ENCODE measurements at places on chromosomes 2 and 18.

DNA sequence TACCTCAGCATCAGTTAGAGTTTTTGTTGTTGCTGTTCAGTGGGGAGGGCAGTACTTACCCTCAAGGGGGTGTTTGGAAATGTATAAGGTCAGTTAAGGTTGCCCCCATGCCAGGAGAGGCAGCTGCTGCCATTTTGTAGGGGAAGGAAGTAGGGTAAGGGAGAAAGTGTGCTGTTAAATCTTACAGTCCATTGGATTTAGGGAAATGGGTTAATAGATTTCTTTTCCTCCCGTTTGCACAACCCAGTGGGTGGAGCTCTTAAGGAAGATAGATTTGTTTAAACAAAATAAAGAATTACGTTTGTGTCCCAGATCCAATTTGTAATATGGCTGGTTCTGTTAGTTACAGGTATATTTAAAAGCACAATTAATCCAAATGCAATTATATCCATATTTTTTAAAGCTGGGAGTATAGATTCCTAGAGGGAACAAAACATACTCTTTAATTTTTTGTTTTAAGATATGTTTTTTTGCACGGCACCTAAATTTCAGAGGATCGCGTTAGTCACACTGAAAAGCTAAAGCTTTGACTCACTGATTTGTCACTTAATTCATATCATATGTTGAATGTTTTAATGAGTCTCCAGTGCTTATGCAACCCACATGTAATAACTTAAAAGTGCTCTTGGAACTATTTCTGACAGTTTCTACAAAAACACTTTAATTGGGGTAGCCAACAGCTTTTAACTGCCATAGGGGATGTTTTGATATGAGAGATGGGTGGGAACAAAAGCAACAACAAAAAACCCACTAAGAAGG, 9.0 kb upstream of the CWC22 start:
- DNase-seq: peak; percentile 96

- DNase-seq: peak; percentile 22
Measured at GRCh38 chr2:157761520-157761919, 114.6 kb downstream of the ACVR1 start.

- DNase-seq: peak; percentile 23
Measured at GRCh38 chr18:70659036-70659925, 370.4 kb downstream of the SOCS6 start.

DNA sequence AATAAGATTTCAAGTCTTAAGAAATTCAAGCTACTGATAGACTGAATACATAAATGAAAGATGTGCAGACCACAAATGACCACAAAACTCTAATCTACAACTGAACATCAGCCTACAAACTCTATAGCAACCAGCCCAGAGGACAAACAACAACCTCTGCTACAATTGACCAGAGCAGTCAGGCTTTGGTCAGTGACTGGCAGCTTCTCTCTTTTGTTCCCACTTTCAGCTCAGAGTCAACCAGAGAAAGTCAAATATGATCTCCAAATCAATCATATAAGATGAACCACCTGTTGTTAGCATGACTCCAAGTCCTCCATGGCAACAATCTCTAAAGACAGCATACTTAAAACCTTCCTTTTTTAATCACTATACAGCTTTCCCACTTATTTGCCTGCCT, 996.2 kb downstream of the SUCLG1 start:
- no peak for DNase-seq

- DNase-seq: no peak
Measured at GRCh38 chr2:120406566-120406965, 60.6 kb downstream of the INHBB start.

DNA sequence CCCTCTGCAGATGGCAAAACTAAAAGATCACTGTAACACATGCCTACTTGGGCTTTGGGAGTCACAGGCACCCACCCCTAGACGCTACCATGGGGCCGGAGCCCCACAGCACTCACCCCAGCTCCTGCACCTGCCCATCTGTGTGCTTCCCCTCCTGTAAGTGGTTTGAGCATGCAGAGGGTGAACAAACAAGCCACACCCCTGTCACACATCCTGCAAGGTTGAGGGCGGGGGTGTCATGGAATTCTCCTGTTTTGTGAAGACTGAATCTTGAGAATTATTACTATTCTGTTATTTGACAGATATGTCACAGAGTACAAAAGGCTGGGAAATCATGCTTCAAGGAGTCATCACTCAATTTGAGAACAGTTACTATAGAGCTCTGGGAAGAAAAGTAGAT, 60.9 kb downstream of the RFTN2 start:
- DNase-seq: no peak

DNA sequence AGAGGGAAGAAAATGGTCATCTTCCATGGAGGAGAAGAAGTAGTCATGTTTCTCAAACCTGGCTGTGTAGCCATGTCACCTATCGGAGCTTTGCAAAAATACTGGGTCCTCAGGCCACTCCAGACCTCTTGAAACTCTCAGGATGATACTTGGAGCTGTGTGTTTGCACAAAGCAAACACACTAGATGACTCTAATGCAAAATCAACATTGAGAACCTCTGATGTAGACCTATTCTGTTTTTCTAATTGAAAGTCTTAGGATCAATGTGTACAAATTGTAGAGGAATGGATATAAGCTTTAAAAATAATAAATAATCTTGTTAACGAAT, 444.3 kb downstream of the RND3 start:
- DNase-seq: no peak

- no peak for DNase-seq
Measured at GRCh38 chr2:38835990-38836389, 39.7 kb downstream of the DHX57 start.

GRCh38 chr2:96130483-96130882, 7.8 kb downstream of the ASTL start:
- DNase-seq: no peak

- DNase-seq: no peak
Measured at GRCh38 chr2:226837787-226838603, 2.1 kb downstream of the RHBDD1 start.

DNA sequence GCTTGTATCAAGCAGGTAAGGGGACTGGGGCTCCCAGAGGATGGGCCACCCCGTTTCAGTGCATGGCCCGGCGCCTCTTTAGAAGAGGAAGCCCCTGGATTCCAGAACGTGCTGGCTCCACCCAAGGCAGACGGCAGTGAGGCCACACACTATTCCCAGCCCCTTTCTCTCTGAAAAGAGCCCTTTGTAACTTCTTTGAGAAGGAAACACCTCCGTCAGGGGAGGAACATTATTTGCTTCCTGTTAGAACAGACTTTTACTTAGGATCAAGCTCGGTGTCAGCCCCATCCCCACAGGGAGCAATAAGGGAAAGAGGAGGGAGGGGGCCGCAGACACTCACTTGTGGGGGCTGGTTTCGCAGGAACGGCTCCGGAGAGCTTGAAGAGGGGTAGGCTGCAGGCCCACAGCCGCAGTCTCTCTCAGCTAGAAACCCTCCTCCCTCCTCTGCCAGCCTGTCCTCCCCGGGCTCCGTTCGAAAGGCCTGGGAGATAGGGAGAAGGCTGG, 49.6 kb upstream of the RMDN2 start:
- DNase-seq: no peak

DNA sequence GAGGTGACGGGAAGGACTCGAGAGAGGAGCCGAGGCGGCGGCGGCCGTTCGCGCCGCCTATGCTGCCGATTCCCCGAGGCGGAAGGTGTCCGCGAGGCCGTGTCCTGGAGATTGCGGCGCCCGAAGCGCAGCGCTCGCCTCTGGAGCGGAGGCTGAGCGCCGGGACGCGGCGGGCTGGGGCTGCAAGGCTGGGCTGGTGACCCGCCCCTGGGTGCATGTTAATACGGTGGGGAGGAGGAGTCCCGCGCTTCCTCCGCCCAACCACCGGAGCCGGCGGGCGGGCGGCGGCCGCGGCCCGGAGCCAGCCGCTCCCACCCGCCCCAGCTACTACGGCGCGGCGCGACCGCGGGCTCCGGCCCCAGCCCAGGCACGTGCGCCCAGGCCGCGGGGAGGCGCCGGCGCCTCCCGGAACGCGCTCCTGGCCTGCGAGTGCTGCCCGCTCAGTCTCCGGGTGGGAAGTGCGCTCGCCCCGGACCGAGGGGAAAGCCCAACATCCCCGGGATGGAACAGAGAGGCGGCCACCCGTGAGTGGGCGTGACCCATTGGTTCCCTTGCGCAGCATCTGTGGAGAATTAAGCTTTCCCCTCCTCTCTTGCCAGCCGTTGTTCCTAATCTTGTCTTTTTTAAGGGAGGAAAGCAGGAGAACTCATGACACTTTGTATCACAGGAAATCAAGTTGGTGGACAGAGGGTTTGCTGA, at the start of gene DLGAP1:
Gene DLGAP1 (minus strand): TSS at position 195 of the 699 bp plus-strand sequence.
- DNase-seq: peak; percentile 2

GRCh38 chr2:42098571-42099437, 51.0 kb downstream of the PKDCC start:
- DNase-seq: no peak

GRCh38 chr2:133986081-133986837, 267.6 kb upstream of the MGAT5 start:
- peak; percentile 60 for DNase-seq

- DNase-seq: no peak
Measured at GRCh38 chr2:115364093-115364492, 921.7 kb downstream of the DPP10 start.

DNA sequence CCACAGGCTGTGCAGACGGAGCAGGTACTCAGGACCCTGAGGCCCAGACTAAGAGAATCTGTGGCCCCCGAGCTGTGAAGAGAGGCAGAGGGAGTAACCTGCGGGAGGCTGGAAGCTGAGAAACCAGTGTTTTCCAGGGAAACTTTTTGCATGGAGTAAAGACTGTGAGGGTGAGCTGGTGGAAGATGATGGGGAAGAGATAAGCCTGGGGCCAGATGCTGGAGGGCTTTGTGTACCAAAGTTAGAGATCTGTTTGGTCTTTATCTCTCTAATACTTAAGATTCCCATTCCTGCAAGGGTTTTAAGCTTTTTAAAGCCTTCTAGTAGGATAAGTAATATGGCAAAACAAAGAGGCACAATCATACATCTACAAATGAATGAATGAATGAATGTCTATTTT, 43.7 kb upstream of the MEX3C start:
- DNase-seq: no peak

- DNase-seq: no peak
Measured at GRCh38 chr2:83640506-83640905, 818.6 kb downstream of the SUCLG1 start.

- no peak for DNase-seq
Measured at GRCh38 chr2:73268830-73269685, 15.2 kb downstream of the FBXO41 start.

- no peak for DNase-seq
Measured at GRCh38 chr2:215034154-215034553, 104.3 kb downstream of the ABCA12 start.

DNA sequence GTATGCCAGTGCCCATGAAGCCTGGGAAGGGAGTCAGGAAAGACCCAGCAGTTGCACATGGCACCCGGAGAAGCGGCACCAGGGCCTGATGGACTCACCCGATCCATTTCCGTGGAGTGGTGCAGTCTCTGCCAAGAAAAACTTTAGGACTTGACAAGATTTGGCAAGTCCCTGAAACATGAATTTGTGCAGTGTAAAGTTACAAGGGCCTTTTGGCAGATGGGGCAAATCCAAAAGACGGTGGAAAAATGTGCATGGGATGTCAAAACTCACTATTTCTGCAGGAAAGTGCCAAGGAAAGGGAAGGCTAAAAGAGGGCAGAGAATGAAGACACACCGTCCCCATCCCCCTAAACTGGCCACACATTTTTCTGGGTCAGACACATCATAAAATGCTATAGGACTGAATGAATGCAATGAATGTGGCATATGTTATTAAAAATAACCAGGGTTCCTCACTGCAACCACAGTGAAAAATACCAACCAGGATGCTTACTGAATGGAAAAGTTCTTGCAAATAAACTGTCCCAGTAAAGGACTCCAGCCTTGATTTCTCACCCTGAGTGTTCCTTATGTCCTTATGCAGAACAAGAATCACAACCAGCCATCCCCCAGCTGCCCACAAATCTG, 173.5 kb upstream of the SIX2 start:
- peak; percentile 93 for DNase-seq

Data from fibroblast of the aortic adventitia (primary cell).